Femur (tissue), 1 donor: ENCODE measurements at places on chromosomes 11 and 22.

- DNase-seq: no peak
Observed at GRCh38 chr11:57325735-57326048, 940 bp upstream of the TNKS1BP1 start.

- no peak for DNase-seq
Observed at GRCh38 chr11:105181521-105181920, 42.0 kb upstream of the CARD18 start.

GRCh38 chr22:36244522-36245391 is 5.4 kb upstream of the APOL2 start:
- peak; percentile 55 for DNase-seq

DNA sequence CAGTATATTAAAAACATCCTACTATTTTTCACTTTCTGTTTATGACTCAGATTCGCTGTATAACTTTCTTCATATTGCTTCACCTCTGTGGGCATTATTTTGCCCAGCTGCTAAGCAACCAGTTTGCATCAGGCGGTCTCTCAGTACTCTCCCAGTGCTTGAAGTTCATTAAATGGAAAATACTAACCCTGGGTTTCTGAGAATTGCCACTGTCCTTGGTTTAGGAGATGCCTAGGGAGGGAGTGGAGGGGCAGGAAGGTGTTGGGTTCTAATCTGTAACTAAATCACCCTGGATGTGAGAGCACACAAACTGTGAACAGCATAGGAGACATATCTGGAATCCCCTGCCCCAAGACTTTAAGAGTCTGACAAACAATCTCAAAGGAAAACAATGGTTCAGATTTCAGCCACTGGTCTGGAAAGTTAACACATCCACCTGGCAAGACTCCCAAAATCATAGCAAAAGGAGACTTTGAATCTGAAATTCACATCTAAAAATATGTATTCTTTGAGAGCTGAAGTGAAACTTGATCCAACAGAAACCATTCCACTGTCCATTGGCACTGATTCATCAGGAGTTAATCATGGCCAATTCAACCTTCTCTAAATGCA is 540.0 kb downstream of the SOX6 start:
- DNase-seq: peak; percentile 76

GRCh38 chr11:10651656-10652361 is 41.7 kb downstream of the IRAG1 start:
- DNase-seq: no peak

DNA sequence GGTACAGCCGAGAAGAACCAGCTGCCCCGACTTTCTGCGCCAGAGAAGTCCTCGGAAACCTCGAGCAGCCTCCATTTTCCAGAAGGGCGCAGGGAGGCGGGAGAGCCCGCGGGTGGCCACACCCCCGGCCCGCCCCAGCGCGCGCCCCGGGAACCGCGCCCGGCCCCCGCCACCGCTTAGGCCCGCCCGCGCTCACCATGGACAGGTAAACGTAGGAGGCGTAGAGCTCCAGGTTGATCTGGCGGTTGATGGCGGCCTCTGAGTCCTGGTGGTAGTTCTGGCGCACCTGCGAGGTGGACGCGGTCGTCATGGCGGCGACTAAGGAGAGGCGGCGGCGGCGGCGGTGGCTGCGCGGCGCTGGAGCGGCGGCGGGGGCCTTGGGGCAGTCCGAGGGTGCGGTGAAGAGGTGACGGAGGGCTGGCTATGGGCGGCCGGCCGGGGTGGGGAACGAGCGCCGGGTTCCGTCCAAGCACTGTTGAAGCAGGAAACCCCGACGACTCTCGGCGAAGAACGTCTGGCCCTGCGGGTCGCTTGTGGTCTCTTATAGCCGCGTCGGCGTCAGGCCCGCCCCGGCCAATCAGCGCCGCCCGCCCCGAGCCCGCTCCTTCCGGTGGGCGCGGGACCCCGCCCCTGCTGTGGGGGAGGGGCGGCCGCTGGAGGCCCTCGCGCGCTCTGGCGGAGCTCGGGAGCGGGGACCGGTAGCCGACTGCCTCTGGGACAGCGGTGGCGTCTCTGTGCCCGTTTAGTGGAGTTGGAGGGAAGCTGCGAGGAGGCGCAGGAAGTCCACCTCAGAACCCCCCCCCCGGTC is at the start of gene FTH1:
FTH1 (minus strand) TSS at position 519 of the 808 bp plus-strand sequence; CDS start at position 310, 209 bp downstream.
- DNase-seq: peak; percentile 95

GRCh38 chr11:20668131-20668809 is 1.1 kb upstream of the NELL1 start:
- no peak for DNase-seq

DNA sequence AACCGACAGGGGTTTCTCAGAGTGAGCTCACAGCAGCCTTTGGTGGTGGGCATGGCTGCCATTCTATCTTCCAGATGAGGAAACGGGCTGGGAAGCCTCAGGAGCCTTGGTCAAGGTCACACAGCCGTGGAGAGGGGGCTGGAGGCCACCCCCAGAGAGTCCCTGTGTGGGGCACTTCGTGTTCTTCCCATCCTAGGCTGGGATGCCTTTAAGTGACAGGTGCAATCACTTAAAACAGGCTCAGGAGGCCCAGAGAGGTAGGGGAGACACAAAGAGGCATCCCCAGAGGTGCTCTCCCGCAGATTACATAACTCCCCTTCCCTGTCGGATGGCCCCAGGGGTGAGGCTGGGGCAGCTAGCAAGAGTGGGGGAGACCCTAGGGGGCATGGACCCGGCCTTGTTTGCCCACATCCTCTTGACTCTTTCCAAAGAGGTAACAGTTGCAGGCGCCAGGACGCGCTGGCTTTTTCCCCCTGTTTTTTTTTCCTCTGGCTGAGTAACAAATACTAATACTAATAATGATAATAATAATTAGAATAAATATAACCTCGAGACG is 17.5 kb upstream of the SHISAL1 start:
- no peak for DNase-seq

GRCh38 chr11:118636569-118637290 is 29.3 kb downstream of the PHLDB1 start:
- DNase-seq: no peak

GRCh38 chr11:93492464-93493251 is 50.5 kb downstream of the SMCO4 start:
- DNase-seq: no peak

DNA sequence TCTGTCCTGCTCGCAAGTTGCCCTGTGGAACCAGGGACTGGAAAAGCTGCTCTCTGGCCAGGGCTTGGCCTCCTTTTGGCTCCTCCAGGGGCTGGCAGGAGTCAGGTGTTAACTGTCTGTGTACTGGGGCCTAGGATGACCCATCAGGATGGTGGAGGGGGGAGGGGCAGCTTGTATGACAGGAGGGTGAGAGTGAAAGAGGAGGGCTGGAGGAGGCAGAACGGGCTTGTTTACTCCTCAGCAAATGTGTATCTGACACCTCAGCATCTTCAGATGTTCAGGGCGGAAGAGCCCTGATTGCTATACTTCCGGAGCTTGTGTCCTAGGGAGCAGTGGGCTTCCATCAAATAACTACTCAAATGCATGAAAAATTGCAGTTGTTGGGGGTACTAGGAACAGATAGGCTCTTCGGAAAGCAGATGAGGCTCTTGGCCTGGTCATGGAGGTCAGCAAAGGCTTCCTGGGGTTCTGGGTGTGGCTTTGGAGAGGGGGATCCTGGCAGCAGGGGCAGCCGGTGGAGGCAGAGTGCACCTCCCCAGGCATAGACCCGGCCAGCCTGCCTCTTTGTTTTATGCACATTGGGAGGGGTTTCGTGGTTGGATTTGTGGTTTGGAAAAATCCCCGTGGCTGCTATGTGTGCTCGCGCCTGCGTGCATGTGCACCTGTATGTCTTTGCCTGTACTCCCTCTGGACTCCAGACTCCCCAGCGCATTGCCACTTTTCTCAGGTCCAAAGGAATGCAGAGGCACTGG is 31.2 kb downstream of the CD82 start:
- peak; percentile 57 for DNase-seq

DNA sequence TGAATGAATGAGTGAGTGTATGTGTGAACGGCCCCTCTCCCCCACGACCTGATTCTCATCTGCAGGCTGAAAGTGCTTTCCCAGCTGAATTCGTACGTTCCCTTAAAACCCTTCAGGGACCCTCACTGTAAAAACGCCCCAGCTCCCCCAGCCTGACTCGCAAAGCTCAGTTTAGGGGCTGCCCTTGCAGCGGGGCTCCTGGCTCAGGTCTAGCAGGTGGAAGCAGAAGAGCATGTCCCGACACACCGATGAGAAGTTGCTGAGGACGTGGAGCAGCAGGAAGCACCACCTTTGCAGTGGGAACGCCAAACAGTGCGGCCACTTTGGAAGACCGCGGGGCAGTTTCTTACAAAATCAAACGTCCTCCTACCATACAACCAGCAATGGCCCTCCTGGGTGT is 3.6 kb upstream of the MRPL23 start:
- DNase-seq: no peak

DNA sequence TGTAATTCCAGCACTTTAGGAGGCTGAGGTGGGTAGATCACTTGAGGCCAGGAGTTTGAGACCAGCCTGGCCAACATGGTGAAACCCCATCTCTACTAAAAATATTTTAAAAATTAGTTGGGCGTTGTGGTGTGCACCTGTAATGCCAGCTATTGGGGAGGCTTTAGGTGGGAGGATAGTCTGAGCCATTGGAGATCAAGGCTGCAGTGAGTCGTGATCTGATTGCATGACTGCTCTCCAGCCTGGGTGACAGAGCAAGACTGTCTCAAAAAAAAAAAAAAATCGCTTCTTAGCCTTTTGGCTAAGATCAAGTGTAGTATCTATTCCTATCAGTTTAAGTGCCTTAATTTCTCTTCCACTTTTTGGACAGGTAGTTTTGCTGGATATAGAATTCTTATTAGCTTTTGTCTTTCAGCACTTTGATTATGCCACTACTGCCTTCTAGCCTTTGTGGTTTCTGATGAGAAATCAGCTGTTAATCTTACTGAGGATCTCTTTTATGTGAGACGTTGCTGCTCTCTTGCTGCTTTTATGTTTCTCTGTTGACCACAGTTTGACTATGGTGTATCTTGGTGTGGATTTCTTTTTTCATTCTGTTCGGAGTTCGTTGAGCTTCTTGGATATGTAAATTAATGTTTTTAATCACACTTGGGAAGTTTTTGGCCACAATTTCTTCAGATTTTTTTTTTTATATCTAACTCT is 24.7 kb downstream of the CHEK1 start:
- no peak for DNase-seq

DNA sequence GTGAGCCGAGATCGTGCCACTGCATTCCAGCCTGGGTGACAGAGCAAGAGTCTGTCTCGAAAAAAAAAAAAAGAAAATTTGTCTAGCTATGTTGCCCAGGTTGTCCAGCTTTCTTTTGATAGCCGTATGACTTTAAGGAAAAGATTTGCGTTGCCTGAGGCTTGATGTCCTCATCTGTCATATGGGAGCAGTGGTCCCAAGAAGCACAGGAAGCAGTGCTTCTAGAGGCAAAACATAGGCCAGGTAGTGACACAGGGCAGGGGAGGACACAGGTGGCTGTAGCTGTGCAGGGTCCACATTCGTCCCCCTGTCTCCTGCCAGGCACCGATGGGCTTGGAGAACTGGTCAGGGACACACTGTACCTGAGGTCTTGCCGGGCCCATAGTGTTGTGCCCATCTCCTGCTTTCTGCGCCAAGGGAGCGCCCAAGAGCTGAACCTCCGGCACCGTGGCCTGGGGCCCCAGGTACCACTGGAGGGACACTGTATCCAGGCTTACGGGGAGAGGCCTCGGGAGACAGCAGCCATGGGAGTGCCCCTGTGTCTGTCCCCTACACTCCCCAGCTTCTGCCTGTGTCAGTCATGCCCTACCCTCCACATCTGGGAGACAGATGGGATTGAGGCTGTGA is 1.4 kb downstream of the LRRC74B start:
- DNase-seq: no peak

GRCh38 chr22:44032126-44032730 is 8.1 kb downstream of the PARVB start:
- DNase-seq: peak; percentile 63

DNA sequence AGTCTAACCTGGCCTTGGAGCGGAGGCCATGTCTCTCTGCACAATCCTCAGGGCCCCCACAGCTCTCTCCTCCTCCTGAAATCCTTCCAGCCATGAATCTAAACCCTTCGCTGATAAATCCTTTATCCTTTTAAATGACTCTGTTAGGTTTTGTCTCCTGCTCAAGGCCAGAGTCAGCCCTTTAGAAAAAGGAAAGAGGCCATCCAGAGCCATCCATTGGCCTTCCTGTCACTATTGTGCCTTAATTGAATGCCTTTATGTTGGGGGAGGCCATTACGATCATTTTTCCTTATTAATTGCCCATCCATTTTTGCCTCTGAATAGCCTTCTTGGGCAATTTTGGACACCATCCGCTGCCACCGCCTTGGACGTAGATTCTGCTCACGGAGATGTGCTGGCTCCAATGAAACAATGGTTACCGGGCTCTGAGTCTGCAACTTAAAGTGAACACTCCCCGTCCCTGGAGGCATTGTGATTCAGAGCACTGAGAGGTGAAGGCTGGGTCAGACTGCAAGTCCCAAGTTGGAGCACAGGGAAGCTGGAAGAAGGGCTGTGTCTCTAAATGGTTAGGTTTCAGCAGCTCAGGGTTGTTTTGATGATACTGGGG is 213.0 kb upstream of the E2F8 start:
- DNase-seq: no peak

DNA sequence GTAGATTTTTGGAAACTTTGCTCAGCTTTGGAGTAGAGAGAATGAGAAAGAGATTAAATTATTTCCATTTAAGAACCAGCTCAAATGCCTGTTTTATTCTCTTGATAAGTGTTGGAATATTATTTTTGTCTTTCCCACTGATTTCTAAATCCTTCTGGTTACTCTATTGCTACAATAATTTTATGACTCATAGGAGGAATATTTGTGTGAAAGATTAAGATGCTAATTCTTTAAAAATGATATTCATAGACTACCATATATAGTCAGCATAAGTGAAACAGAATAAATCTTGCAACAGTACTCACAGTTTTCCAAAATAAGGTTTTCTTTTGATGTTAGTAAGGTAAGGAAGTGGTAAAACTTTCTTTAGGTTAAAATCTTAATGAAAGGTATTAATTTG is 60.9 kb downstream of the YAP1 start:
- no peak for DNase-seq
